DMS79 treated with DMSO at 0.1 percent for 48 hours (cell line): ENCODE measurements at places on chromosomes 7 and 10.

GRCh38 chr10:125016611-125017202, 74.8 kb downstream of the ZRANB1 start:
- no peak for DNase-seq

DNA sequence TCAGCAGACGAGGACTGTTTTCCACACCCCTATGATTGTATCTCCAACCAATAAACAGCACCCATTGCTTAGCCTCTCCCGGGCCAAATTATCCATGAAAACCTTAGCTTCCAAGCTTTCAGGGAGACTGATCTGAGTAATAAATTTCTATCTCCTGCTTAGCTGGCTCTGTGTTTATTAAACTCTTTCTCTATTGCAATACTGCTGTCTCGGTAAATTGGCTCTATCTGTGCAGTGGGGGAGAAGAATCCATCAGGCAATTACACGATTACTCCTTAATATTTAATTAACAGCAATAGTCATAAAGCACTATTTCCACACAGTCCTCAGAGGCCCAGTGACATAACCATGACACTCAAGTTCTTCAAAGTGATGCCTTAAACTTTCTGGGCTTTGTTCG, 1122.8 kb downstream of the TYW1 start:
- no peak for DNase-seq

- DNase-seq, result peak; percentile 97
Measured at GRCh38 chr7:137820156-137820555, 26.6 kb downstream of the DGKI start.

DNA sequence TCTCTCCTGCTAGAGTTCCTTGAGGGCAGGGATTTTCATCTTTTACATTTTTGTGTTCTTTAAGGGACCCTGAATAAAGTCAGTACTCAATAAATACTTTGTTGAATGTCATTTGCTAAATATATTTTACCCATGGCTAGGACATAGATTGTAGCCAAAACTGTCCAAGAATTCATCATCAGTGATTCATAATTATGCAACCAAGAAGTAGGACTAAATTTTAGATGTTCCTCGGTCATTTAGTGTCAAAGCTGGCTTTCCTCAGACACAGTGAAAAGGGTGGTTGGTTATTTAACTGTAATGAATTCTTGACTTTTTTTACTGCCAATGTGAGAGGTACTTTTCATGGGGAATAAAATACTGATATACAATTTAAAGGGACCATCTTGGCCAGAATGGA, 3.3 kb downstream of the NUDT13 start:
- DNase-seq, result no peak

GRCh38 chr10:61465901-61466632, 12.9 kb upstream of the TMEM26 start:
- DNase-seq, result no peak

GRCh38 chr7:24756545-24757352, 515 bp downstream of the GSDME start:
- peak; percentile 39 for DNase-seq

- no peak for DNase-seq
Measured at GRCh38 chr7:123120286-123120685, 79.5 kb downstream of the SLC13A1 start.

DNA sequence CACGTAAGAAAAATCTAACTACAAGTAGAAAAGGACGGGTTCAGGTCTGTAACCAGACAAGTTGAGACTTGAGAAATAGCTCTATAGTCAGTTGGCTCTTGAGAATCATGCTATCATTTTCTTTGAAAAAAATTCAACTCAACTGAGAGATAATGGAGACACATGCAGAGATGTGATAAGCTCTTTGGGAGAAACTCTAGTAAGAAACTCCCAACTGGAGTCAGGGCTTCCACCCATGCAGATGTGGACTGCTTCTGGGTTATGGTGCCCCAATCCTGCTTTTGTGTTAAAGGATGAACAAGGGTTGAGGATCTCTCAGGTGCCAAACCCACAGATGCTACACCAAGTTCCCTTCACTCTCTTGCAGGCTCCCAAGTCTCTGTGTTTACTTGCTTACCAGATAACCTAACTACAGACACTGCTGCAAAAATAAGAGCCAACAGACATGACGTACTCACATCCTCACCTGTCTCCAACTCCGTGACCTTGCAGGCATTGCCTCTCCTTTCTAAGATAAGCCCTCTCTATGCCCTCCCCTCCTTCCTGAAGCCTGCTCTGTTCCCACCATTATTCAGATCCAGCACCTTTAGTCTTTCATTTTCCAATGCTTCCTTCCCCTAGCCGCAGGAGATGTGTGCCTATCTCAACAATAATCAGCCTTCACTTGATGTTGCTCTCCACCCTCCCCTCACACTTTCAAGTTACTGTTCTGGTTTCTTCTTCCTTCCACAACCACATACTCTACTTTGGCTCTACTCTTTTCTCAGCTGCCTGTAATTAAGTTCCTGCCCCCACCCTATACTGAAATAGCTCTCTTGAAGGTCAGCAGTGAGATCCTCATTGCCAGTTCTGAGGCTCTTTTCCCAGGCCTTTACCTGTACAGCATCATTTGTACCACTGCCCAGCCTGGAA, 130.0 kb downstream of the ICA1 start:
- no peak for DNase-seq

GRCh38 chr10:87589645-87590051, 70.0 kb upstream of the PAPSS2 start:
- no peak for DNase-seq

DNA sequence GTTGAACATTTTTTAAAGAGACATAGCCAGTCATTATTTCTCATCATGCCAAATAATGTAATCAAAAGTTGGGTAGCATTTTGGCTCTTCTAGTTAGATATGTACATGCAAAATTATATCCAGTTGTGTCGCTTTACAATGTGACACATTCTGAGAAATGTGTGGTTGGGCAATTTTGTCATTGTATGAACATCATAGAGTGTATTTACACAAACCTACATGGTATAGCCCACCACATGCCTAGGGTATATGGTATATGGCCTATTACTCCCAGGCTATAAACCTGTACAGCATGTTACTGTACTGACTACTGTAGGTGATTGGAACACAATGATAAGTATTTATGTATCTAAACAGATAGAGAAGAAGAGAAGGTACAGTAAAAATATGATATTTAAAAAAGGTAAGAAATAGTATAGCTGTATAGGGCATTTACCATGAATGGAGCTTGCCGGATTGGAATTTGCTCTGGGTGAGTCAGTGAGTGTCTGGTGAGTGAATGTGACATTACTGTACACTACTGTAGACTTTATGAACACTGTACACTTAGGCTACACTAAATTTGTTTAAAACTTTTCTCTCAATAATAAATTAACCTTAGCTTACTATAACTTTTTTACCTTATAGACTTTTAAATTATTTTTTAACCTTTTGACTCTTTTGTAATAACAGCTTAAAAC, 16.5 kb downstream of the ZNF365 start:
- no peak for DNase-seq

DNA sequence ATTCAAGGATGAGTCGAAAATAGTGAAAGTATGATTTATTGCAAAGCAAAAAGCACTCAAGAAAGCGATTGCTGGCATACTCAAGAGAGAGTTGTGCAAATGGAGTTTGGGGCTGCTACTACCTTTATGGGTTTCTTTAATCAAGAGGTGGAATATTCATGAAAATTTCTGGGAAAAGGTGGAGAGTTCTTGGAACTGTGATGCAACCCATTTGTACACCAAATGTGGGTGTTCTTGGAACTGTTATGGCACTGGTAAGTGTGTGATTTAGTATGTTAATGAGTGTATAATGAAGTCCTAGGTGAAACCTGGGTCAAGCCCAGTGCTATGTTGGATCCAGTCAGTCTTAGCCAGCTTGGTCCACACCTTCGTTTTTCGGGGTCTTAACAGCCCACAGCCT, 3.4 kb upstream of the VOPP1 start:
- no peak for DNase-seq
